ENCODE measurements at places on chromosomes 11 and 22.

DNA sequence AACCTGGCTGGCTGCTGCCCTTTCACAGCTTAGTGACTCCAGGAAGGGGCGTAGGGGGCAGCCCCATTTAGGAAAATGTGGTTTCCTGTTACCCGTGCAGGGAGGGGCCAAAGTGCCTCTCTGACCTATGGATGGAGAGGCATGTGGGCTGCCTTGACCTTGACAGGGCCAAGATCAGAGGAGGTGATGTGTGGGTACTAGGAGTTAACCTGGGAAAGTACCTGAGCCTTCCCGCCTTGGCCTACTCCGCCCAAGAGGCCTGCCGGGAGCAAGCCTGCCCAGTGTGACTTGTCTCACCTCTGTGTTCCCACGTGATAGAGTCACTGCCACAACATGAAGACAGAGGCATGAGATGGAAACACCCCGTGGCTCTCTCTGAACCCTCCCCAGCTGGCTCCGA, 33.4 kb downstream of the GRAMD4 start:
- DNase-seq = no peak

- DNase-seq = no peak
Measured at GRCh38 chr11:101618709-101619108, 34.9 kb upstream of the TRPC6 start.

DNA sequence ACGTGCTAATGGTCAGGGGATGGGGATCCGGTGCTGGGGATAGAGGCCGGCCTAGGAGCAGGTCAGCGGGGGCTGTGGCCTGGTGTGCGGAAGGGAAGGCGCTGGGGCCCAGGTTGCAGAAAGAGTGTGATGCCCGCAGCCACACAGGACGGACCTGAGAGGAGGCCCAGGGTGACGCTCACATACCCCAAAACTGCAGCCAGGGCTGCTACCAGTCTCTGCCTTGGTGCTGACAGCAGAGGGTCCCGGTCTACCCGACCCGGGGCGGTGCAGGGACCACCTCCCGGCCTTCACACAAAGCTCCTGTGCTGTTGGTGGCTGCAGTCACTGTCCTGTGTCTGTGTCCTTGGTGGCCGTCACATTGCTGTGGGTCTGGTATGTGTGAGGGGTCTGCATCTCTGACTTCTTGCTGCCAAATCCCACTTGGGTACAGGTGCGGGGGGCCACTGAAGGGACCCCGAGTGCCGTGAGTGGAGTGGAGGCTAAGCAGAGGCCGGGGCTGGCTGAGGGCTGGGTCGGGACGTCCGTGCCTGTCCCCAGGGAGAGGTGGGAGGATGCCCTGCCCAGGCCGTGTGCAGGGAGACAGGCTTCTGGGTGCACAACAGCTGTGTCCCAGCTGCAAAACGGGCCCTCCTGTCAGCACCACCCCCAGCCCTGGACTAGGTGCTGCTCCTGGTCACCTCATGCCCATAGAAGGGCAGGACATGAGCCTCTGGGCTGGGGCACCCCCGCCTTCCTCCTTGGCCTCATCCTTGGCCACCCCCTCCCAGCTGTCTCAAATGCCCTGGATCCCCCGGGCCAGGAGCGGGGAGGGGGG, 1.5 kb downstream of the LSP1 start:
- DNase-seq = no peak

GRCh38 chr11:3886985-3887384, 31.5 kb downstream of the STIM1 start:
- no peak for DNase-seq

- DNase-seq = no peak
Measured at GRCh38 chr22:17484608-17485007, 78.7 kb upstream of the SLC25A18 start.

- DNase-seq = no peak
Measured at GRCh38 chr22:23248583-23248982, 68.3 kb downstream of the BCR start.

All from SW 1271 (cell line).